ENCODE measurements at places on chromosomes 3 and 15.

GRCh38 chr3:98823791-98824190 is 60.7 kb downstream of the ST3GAL6 start:
- no peak for DNase-seq

GRCh38 chr3:158403013-158403412 is 168.0 kb upstream of the MLF1 start:
- DNase-seq = no peak

- no peak for DNase-seq
Observed at GRCh38 chr15:35535365-35535916, 10.5 kb downstream of the DPH6 start.

GRCh38 chr15:65980824-65981456 is 111.6 kb downstream of the RAB11A start:
- DNase-seq = no peak

DNA sequence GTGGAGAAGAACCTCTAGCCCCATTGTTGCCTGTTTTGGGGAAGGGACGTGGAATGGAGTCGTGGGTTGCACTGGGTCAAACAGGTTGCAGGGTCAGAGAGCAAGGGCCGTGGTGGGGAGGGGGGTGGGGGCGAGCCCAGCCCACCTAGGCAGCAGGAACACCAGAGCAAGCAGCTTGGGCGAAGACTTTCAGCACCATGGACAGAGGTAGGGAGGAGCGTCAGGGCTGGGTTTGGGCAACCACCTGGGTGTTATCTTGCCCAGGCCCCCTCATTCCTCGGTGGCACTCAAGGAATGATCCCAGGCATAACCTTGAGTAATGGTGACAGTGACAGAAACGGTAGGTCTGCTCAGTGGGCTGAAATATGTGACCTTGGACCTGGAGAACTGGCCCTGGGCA is 45.9 kb upstream of the TMEM115 start:
- DNase-seq = no peak

DNA sequence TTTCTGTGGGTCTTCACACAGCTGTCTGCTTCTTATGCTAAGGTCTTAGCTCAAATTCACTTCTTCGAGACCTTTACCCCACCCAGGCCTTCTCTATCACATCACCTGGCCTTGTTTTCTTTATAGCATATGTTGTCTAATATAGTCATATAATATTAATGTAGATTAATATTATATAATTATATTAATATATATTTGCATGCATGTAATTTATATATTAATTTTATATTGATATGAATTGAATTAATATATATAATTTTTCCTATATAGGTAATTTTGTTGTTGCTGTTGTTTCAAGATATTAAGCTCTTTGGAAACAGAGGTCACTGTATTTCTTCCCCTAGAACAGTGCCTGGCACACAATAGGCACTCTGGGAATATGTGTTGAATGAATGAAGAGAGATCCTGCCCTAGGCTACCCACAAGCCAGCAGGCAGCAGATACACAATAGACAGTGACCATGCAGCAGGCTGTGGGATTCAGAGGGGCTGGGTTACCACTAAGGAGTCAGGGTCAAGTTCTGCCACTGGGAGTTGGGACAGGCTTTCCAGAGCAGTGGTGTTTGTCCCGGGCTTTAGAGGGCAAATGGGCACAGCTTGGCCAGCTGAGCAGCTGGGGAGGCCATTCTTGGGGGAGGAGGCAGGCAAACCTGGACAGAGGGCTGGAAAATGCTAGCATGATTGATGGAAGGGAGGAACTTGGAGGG is 126.3 kb downstream of the DNAJB8 start:
- no peak for DNase-seq

DNA sequence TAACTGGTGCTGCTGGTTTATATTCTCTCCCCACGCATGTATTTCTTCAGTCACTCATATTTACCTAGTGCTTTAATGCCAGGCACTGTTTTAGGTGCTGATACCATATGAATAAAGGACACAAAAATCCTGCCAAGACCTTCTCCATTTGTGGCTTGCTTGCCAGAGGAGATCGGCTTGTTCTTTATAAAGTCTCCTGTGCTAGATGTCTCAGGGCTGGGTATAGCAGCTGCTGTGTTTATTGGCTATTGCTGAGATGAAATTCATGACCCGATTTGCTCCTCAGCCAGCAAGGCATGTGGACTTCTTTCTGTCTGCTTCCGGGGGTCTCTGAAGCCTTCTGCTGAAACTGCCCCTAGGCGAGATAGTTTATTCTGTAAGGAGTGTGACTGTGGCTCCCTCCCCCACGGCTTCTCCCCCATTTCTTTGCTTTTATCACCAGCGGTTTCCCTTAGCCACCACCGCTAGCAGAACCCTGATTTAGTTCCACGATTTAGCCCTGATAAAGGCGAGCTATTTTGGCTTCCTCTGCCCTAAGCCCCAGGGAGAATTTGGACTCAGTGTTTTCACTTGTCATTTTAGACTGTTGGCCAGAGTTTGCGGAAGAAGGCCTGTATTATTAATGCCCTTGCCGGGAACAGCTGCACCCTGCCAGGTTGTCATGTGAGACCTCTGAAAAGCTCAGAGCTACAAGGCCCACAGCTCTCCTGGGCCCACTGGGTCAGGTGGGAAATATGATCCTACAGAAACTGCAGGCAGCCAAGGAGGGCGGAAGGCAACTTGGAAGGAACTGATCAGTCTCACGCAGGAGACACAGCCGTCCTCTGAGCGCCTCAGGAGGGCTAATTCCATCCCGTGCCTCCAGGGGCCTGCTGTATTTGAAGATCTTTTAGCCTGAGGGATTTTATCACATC is 46.8 kb downstream of the ST6GAL1 start:
- DNase-seq = no peak

DNA sequence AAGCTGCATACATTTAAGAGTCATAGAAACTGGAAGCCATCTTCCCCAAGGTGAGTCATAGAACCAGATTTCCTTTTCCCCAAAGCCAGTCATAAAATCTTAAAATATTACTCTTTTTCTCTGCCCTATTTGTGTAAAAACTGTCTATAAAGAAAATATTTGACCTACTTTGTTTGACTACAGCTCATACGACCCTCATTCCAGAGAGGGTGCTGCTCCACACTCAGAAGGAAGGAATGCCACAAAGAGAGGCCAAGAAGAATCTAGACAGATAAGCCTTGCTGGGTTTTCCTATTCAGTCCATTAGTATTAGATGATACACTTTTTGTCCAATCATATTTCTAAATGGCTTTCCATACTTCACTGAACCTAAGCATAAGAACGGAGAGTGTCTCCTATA is 671.6 kb upstream of the SGO1 start:
- no peak for DNase-seq

- DNase-seq = no peak
Observed at GRCh38 chr3:96734273-96735009, 80.0 kb upstream of the EPHA6 start.

- DNase-seq = no peak
Observed at GRCh38 chr3:186516646-186517045, 27.5 kb downstream of the CRYGS start.

DNA sequence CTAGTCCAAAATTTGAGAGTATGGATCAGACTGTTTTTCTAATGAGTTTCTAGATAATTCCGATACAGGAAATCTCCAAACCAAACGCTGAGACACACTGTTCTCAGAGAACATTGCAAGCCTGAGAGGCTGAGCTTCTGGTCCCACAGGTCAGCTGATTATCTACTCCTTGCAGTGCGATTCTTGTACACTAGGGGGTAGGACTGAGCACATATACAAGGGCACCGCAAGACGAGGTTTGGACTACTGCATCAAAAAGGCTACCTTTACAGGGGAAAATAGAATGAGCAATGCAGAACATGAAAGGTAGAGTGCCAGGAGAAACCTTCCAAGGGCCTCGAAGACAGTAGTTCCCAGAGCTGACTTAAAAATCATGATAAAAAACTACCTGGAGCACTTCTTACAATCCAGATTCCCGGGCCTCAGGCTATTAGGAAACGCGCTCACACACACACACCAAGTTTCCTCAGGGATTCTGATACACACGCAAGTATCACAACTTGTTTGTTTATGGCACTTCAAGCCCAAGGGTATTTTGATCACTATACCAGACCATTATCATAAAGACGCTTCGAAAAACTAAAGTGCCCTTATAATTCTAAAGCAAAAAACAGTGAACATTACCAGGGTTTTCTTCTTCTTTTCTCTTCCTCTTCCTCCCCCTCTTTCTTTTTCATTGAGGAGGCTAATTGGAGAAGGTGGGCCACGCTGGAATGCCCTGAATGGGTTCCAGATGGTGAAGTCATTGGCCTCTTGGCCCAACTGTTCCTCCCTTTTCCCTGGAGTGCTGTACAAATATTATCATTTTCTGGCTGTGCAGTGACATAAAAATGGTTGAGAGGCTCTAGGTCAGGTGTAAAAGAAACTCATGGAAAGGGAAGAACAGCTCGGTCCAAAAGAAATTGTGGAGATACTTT is 61.8 kb downstream of the SLC12A8 start:
- DNase-seq = no peak

- DNase-seq = no peak
Observed at GRCh38 chr3:27789420-27789819, 67.3 kb upstream of the EOMES start.

- DNase-seq = no peak
Observed at GRCh38 chr3:45224824-45225464, 1.1 kb downstream of the TMEM158 start.

DNA sequence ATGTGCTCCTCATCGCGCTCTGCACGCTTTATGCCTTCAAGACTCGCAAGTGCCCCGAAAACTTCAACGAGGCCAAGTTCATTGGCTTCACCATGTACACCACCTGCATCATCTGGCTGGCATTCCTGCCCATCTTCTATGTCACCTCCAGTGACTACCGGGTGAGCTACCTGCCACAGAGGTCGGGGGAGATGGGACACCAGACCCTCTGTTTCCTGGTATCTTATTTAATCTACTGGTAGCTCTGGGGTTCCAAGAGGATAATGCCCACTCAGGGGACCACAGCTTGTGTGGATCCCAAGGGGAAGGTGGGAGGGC is 9.1 kb downstream of the GRM2 start:
- DNase-seq = no peak

DNA sequence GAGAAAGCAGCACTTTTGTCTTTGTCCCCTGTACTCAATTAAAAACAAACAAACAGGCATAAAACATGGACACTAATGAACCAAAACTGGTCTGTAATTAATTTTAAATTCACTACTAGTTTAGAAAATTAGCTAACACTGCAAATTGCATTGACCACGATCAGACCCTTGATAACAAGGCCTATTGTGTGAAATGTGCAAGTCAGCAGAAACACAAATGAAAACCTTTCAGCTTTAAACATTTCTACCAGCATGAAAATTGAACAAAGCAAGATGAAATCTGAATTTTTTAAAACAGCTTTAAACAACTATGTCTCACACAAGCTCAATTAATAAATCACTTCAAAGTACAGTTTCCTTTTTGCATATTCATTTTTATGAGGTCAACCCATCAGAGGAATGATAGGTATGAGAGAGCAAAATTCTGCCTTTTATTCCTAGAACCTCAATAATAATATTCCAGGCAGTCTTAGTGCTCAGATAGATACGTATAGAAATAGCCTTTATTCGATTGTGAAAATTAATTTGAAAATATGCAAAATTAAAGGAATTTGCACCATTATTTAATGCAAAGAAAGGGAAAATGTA is 27.0 kb upstream of the CHMP2B start:
- DNase-seq = no peak

DNA sequence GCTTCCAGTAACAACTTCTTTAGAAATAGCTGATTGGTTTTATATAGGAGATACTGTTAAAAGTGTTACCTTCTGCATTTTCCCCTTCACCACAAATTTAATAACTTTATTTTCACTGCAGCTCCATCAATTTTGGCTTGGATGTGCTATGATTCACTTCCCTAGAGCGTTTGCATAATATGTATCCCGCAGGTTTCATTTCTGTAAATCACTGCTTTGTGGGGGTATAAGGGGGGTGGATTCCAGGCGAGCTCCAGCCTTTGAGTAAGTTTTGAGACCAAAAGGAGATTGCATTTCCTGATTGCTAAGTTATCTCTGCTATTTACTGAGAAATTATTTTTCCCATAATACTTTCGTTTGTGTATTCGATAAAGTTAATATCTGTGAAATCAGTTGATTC is 232.6 kb downstream of the TBL1XR1 start:
- no peak for DNase-seq

- DNase-seq = no peak
Observed at GRCh38 chr3:101268141-101268540, 52.2 kb downstream of the IMPG2 start.

DNA sequence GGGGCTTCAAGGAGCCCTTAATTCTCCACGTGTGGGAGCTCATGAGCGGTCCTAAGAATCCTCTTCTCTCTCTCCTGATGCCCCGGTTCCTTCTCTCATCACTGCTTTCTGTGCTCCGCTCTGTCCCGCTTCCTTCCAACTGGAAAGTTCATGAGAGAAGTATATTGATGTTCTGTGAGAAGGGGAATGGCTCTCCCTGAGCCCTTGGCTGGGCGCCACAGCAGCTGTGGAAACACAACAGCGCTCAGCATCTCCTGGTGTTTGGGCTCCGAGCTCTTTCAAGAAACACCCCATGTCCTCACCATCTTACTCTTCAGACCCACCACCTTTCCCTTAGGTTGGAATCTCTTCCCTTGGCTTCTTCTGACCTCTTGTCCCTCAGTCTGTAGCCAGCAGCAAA is 161.7 kb downstream of the VGLL4 start:
- DNase-seq = no peak

- DNase-seq = no peak
Observed at GRCh38 chr3:37905987-37906674, 44.5 kb downstream of the CTDSPL start.

DNA sequence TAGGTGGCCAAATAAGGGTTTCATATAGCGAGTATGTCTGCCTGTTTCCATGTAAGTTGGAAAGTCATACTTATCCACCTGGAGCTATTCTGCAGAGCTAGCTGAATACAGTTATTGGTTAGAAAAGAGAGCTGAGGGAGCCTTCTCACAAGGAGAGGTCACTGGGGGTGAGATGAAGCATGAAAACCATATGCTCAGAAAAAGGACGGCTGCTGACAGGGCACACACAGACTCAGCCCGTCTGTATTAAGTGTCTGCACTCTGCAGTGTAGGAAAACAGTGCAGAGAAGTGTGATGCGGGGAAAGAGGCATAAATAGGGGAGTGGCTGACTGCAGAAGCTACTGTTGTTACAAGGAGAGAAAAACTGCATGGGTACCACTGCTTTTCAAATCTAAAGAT is 58.2 kb downstream of the C3orf70 start:
- DNase-seq = no peak

DNA sequence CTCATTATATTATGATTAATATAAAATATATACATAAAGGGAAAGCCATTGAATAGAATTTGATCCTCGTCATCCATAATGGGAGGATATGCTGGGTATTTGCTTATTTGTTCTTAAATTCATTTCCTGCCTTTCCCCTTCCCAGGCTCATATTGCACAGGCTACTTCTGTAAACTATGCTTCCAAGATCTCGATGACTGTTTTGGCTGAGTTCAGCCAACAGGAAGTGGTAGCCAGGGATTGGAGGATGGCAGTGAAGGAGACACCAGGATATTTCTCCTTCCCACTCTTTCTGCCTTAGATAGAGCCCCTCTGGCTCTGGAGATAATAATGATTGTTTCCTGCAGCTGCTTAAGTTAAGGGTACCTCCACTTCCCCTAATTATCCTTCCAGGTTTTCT is 44.3 kb upstream of the DYNC1LI1 start:
- DNase-seq = no peak

Measured in stimulated activated CD8-positive, alpha-beta memory T cell treated with anti-CD3 and anti-CD28 coated beads, Interleukin-7, amount 100 ng/mL, for 1 hour (primary cell).